ENCODE measurements at places on chromosomes 4 and X.

DNA sequence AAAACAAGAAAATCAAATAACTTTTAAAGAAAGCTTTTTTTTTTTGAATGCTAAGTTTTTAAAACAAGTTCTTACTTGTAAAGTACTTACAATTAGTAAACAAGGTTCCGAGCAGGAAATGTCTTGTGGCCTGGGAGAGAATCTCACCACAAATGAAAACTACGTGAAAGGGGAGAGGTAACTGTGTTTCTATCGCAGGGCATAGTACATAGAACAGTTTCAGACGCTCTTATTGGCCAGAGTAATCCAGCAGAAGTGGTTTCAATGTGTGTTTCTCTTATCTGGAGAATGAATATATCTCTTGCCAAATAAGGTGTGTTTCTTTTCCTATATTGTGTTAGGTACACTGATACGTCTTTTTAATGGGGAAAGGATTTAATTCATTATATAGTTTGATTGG is at the start of gene PLAC8:
PLAC8 (minus strand) TSS at position 154 of the 400 bp plus-strand sequence. CDS start 6,808 bp downstream, outside the sequence.
- DNase-seq = no peak

- DNase-seq = no peak
Observed at GRCh38 chr4:91147067-91147466, 1019.9 kb downstream of the CCSER1 start.

DNA sequence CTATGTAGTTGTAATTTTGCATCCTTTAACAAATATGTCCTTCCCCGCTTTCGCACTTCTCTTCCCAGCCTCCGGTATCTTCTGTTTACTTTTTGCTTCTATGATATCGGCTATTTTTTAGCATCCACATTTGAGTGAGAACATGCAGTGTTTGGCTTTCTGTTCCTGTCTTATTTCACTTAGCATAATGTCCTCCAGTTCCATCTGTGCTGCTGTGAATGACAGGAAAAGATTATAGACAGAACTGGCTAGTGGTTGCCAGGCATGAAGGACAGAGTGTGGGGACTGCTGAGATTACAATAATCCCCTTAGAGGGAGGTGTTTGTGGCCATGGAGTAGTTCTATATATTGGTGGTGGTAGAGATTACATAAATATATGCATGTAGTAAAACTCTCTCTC is 588.6 kb downstream of the NLGN4X start:
- DNase-seq = peak; percentile 15

GRCh38 chr4:153273751-153274150 is 69.5 kb downstream of the TRIM2 start:
- DNase-seq = no peak

GRCh38 chr4:8427761-8428287 is 12.7 kb downstream of the ACOX3 start:
- peak; percentile 12 for DNase-seq

GRCh38 chrX:139203651-139204570 is 326.6 kb upstream of the F9 start:
- DNase-seq = peak; percentile 61

GRCh38 chr4:105605493-105605892 is 53.1 kb downstream of the ARHGEF38 start:
- peak; percentile 53 for DNase-seq

GRCh38 chr4:7461230-7461629 is 26.5 kb upstream of the PSAPL1 start:
- no peak for DNase-seq

- no peak for DNase-seq
Observed at GRCh38 chr4:70688795-70689231, 481 bp downstream of the UTP3 start.

DNA sequence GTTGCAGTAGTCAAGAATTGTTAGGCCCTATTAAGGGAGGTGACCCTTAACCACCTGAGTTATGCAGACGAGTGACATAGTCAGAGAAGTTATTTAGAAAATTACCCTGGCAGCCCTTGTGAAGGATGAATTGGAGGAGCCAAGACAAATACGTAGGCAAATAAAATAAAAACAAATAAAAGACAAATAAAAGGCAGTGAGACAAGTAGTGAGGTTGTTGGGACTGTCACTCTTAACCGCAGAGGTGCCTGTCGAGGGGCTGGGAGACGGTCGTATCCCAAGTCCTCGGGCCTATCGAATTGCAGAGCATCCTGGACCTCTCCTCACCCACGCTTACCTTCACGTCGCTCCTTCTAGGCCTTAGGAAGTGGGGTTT is 58.0 kb upstream of the ZC4H2 start:
- DNase-seq = no peak
